ENCODE measurements at places on chromosomes 6 and 20.

GRCh38 chr20:52410731-52411234, 219.2 kb upstream of the ZFP64 start:
- peak; percentile 24 for DNase-seq

DNA sequence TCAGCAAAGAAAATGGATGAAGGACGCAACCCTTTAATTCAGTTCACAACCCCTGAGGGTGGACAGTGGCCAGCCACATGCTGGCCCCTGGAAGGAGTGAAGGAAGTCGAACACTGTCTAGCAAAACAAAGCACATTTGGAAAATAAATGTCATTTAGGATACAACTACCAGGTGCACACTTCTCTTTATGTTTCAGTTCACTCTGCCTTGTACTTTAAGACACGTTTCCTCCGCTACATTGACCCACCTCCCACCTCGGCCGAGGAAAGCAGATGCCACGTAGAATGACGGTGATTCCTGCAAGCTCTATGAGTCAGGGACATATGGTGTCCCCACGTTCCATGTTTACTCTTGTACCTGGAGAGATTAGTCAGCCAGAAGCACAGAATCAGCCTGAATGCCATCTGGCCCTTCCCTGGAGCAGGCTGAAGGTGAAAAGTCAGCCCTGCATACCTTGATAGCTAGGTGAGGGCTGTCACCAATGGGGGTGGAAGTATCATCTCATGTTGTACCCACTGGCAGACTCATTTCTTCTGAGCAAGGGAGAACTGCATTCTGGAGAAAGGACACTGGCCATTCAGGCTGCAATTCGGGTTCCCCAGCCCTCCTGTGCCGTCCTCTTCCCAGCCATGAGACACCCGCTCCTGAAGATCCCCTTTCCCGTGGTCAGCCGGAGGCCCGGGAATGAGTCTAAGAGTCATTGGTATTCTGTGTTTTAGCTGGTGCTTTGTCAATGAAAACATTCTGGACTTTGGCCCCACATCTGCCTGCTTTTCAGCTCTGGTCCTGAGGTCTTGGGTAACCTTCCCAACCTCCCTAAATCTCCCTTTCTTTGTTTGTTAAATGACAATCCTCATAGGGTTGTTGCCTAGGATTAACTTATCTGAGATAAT, 60.6 kb downstream of the FOXA2 start:
- DNase-seq: no peak

DNA sequence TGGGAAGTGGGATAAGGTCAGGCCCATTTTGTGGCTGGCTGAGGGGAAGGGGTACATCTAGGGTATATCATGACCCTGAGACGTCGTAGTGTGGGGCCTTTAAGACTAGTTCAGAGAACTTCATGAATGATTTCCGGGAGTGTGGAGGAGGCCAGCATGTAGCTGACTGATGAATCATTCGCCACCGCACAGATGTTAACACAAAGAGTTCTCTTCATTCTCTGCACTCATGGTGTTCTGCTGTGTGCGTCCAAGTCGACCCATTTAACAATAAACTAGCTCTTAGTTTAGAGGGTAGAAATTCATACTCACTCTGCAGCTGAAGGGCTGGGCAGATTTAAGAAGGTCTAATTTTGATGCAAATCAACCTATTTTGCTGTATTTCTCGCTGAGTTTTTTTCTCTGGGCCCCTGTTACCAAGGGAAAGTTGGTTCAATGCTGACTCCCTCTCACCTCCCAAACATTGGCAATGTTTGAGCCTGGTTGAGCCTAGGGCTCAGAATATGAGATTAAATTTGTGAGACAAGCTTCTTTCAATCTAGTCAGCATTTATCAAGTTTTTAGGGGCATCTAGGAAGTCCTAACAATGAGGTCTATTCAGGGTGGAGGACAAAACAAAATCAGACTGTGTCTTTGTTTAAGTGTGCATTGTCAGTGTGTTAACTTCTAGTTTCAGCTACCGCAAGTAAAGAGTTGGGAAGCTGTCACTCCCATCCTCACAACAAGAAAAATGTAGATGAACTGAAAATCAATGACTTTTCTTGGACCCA, 106.8 kb upstream of the CBLN4 start:
- no peak for DNase-seq

DNA sequence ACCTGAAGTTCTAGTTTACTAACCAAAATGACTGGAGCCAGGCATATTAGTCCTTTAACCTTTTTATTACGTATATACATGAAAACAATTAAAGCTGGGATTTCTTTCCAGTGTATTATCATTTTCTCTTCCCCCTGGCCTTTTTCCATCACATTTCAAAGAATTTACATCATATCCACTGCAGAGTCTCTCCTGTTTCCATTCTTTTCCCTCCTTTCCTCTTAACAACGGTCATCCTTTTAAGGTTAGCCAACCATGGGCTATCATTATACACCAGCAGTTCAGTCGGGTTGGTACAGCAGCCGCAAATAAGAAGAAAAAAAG, 104.6 kb downstream of the TFAP2A start:
- DNase-seq: peak; percentile 14

GRCh38 chr6:140609956-140610355, 1235.5 kb upstream of the CITED2 start:
- no peak for DNase-seq

DNA sequence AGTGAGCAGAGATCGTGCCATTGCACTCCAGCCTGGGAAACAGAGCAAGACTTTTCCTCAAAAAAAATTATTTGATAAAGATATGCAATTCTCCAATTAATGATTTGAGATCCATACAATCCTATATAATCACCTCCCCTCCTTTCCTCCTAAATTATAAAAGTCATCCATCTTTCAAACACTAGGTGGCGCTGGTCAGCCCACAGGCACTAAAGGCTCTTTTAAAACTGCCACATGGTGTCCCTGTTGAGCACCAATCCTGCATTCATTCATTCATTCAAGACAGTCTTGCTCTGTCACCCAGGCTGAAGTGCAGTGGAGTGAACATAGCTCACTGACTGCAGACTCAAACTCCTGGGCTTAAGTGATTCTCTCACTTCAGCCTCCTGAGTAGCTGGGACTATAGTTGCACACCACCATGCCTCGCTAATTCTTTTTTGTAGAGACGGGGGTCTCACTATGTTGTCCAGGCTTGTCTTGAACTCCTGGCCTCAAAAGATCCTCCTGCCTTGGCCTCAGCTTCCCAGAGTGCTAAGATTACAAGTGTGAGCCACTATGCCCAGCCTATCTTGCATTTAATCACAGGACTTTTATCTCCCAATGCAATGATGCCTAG, 58.7 kb upstream of the SLC2A12 start:
- DNase-seq: no peak

DNA sequence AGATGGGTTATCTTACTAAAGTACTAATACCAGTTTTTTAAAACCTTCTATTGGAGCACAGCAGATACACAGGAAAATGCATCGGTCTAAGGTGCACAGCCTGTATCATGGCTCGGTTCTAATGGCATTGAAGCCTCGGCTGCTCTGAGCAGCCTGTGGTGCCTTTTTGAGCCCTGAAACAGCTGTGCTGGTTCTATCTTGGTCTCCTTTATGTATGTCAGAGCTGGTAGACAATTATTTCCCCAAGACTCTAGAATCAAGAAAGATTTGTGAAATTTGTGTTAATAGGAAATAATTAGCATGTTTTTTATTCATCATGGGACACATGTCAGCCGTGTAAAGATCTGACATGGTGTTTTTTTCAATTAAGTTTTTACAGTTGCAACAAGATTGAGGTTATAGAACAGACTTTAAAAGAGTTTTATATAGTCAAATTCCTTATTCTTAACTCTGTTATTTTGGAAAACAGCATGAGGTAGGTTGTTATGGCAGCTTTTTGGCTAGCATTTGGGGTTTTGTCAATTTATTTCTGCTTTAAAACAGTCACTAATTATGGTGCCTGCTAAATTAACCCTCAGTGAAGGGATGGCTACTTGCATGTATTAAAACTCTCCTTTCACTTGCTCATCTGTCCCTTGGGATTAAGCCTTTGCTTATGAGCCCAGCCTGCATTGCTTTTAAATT, 40.3 kb upstream of the C20orf144 start:
- DNase-seq: no peak

GRCh38 chr6:45665859-45666258, 288.1 kb upstream of the SUPT3H start:
- DNase-seq: no peak

DNA sequence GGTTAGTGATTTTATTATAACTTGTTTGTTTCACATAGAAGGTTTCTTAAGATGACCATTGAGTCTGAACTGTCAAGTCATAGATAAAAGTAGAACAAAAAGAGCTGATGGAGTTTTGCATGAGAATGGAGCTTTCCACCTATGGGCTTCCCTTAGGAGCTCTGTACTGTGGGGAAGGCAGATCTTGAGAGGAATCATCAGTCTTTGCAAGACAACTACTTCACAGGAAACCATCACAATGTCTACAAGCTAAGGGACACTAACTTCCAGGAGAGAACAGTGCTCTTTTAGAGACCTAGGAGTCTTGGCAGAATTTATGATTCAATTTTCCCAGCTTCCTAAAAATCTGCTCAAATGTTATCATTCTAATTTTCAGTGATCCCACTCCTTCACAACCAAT, 78.2 kb downstream of the FBXO5 start:
- no peak for DNase-seq

GRCh38 chr20:37179683-37180524, 556 bp upstream of the MROH8 start:
- DNase-seq: no peak

- DNase-seq: no peak
Observed at GRCh38 chr6:34610819-34611477, 54.8 kb upstream of the SPDEF start.

DNA sequence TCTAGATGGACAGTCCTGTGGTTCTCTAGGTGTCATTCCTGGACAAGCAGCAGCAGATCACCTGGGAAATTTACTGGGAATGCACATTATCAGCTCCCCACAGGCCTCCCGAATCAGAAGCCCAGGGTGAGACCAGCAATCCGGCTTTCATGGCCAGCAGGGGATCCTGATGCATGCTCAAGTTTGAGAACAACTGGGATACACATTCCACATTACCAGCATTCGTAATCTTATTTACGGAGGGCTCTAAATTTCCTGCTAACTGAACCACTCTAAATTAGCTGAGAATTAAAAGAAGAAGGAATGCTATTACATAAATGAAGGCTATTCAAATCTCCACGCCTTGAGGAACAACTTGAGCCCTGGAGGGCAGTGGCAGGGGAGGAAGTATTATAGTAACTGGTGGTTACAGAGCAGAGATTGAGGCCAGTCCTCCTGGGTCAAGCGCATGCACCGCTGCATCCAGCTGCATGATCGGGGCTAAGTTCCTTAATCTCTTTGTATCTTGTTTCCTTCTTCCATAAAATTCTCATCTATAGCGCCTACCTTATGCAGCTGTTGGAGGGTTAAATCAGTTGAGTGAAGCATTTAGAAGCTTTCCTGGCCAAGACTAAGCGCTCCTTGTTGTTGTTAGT, 403.7 kb downstream of the CDH26 start:
- DNase-seq: peak; percentile 34

- DNase-seq: no peak
Observed at GRCh38 chr6:157769776-157770426, 53.1 kb upstream of the SNX9 start.

- no peak for DNase-seq
Observed at GRCh38 chr20:3678856-3679720, 2.7 kb downstream of the ADAM33 start.

- no peak for DNase-seq
Observed at GRCh38 chr6:113450061-113450465, 407.1 kb upstream of the MARCKS start.

- no peak for DNase-seq
Observed at GRCh38 chr6:13274707-13275434, 53.5 kb downstream of the TBC1D7 start.

GRCh38 chr6:143139239-143139784, 78.6 kb downstream of the AIG1 start:
- DNase-seq: no peak

DNA sequence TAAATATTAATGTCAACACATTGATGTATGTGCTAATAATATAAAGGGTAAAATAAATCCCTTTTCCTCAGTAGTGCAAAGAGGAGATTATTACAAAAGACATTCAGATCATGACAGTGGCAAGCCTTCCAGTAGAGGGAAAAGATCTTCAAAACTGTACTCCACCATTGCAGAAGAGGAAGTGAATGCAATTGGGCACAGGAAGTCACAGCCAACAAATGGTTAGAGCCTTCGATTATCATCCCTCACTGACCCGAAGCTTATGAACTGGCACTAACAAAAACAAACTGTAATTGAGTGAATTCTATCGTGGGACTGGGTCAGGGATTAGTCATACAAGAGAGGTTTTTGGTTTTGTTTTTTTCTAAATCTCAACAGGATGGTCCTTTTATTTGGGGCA, 39.3 kb upstream of the SCGN start:
- DNase-seq: no peak

GRCh38 chr6:2900221-2900807, 2.8 kb downstream of the SERPINB9 start:
- DNase-seq: no peak

DNA sequence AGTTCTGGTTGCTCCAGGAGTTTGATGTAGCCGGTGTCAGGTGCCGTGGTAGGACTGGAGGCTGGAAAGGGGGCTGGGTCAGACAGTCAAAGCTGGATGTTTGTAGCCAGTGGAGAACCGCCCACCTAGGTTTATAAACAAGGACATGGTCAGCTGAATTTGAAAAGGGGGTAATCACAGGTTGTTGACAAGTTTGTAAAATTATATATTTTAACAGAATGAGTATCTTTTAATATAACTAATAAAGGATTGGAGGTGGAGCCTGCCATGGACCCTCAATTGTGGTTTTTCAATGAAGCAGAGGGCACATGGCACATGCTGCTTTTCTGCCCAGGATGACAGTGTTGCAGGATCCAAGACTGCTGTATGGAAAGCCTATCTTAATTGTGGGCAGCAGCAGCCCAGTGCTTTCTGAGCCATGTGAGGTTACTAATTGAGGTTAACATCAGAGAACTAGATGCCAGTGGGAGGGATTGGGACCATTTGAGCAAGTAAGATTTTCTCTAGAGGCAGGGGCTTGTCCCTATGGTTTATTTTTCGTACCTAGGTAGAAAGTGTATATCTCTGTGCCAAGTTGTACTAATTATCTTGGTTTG, 9.7 kb downstream of the HECA start:
- DNase-seq: no peak

DNA sequence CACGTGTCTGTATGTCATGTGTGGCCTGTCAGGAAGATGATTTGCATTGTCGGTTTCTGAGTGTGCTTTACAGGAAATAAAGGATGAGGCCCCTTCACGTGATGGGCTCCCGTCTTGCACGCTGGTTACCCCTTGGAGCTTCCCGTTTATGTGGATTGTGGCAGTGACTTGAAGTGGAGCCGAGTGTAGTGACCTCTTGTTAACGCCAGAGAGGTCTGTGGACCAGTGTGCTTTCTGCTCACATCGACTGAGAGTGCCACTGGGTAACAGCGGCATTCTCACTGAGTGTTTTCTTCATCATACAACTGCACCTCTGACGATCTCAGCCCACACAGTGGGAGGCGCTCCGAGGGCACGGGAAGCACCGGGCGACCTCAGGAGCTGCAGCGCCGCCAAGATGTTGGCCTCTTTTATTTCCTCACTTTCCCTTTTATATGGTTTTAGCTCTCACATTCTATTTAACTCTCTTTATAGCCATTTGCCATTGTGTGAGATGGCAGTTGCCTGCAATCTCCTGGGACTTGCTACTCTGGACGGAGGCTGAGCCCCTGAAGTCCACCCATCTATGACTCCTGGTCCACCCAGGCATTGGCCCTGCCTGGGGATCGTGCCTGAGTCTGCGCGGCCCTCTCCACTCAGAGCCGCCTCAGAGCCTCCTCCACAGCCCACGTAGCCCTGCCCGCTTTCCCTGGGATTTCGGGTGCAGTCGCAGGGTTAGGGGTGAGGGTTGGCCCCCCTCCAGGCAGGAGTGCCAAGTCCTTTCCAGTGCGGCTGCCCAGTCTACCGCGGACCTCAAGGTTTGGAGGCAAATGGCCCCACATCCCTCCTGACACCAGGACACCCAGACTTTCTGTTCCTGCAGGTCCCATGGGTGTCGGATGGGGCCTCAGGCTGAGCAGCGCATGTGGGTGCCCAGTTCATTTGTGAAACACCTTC, 238.9 kb downstream of the ERMARD start:
- no peak for DNase-seq
